ENCODE measurements at places on chromosomes 6 and 20.

DNA sequence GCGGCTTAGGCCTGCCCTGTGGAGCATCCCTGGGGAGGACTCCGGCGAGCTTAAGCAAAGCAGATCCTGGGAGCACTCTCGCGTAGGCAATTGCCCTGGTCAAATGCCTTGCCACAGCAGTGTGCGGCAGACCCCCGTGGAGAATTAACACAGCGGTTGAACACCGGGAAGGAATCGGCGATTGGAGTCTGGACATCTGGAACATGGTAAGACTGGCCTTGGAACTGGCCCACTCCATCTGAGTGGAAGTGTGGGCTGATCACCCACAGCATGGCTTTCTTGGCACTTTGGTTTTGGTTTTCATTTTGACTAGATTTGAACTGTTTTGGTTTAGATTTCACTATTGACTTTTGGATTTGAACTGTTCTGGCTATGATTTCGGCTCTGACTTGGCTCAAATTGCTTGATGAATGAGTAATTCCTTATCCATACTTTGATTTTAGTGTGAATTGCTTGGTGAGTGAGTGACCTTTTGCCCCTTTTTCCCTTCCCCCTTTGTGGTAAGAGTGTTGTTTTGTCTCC is 300.7 kb downstream of the RNGTT start:
- DNase-seq, result no peak

GRCh38 chr6:108497883-108498282 is 62.8 kb upstream of the FOXO3 start:
- no peak for DNase-seq

- DNase-seq, result no peak
Observed at GRCh38 chr6:135521431-135521830, 23.9 kb upstream of the AHI1 start.

GRCh38 chr6:112909781-112910180 is 562.7 kb downstream of the RFPL4B start:
- no peak for DNase-seq

DNA sequence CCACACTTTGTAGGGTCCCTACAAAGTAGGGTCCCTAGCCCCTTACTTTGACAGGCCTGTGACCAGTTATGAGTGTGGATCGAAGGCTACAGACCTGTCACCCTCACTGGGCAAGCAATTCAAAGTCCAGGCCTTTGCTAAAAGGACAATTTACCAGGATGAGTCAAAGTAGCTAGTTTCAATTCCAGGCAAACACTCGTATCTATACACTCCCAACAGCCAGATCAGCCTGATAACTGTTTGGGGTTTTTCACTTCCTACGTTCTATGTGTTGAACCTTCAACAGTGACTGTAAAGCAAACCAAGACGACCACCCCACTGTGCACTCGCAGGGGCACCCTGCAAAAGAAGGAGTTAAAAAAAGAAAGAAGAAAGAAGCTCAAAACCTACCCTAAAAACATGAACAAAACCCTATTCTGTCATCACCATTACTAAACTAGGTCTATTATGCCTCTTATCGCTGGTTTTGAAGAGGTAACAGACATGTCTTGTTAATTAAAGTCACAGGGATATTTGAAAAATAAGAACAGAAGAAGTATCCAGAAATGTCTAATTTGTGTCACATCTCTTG is 3.2 kb downstream of the GFOD1 start:
- DNase-seq, result no peak

Measured in CD4-positive, alpha-beta T cell treated with Interleukin-17A for 4 hours (primary cell).